Activated CD4-positive, alpha-beta memory T cell treated with anti-CD3 and anti-CD28 coated beads, Interleukin-2, amount 10 ng/mL, durations not matched to agents 7 days and 5 days (primary cell): ENCODE measurements at places on chromosomes 12 and 14.

DNA sequence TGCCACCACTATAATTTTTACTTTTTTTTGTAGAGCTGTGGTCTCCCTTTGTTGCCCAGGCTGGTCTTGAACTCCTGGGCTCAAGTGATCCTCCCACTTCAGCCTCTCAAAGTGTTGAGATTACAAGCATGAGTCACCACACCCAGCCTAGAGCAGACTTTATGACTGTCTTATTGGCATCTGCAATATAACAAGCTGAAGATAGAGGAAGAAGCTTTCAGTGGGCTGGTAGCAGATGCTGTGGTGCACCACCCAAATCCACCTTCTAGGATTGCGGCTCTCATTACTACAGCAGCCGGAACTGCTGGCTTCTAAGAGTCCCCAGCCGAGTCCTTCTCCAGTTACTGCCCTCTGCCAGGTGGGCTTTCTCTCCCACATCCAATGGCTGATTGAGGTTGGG is 7.6 kb upstream of the STK38L start:
- no peak for DNase-seq

DNA sequence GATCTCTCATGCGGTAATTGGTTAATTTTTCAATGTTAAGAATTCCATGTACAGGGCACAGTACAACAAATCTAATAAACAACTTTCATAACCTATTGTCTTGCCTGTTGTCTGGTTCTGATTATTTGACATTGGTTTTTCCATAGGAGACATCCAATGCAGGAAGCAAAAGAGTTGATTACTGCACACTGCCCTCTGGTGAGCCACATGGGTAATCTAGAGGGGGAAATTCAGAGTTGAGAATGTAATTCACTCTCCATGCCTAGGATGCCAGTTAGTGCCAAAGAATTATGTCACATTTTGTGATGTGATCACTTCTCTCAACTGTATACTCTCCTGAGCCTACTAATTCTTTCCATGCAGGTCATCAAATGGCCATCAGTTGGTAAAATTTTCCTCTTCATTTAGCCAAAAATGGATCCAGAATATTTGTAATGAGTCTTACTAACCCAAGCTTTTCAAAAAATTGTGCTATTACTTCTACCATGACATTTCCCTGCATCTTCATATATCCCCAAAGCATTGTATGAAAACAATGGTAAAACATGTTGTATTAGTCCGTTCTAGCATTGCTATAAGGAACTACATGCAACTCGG is 17.7 kb upstream of the CCDC91 start:
- no peak for DNase-seq

DNA sequence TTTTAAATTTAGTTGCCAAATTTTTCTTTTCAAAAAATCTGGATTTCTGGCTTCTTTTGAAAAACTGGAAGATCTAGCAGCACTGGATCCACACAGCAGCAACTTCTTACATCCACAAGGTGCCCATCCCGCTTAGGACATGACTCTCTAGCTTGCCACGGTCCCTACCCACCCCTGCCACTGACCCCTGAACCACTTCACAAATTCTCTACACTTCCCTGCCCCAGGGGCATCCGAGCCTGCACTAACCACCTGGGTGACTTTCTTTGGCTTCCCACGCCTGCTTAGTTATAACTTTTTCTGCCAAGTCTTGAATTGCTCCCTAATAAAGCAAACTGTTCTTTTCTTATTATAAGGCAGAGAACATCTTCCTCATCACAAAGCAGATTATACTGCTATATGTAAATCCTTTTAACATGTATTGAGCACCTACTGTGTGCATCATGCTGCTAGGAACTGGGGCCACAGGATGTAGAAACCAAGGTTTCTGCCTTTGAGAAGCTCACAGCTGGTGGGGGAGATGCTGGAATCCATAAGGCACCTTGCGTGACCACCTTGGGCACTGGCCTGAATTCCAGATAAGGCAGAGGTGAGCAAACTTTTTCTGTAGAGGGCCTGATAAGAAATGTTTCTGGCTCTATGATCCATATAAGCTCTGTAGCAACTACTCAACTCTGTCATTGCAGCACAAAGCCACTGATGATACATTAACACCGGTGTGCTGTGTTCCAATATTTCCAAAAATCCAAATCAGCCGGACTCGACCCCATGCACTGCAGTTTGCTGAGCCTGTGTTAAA is 59.8 kb downstream of the ACTN1 start:
- no peak for DNase-seq

GRCh38 chr12:88753066-88753465 is 172.8 kb upstream of the KITLG start:
- no peak for DNase-seq

GRCh38 chr12:27901959-27902358 is 70.6 kb downstream of the PTHLH start:
- no peak for DNase-seq

GRCh38 chr14:50342221-50343078 is 30.3 kb downstream of the DMAC2L start:
- DNase-seq = no peak

GRCh38 chr12:109288571-109288970 is 20.5 kb downstream of the FOXN4 start:
- no peak for DNase-seq

GRCh38 chr12:71873821-71874220 is 34.3 kb downstream of the TBC1D15 start:
- DNase-seq = no peak

GRCh38 chr12:109900752-109901580 is 892 bp downstream of the TCHP start:
- DNase-seq = no peak

DNA sequence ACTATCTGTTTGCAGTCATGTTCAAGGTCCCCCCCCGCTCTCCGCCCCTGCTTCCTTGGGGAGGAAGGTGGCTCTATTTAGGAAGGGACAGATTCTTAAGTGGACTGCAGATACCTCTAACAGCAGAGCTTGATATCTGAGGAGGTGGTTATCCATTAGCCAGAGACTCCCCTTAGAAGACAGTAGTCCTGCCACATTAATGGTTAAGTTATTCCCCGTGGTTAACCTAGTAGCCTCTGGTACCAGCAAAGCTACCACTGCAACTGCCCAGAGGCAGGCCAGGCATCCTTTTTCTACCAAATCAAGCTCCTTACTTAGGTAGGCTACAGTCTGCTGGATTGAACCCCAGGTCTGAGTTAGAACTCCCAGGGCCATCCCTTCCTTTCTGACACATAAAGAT is 162.1 kb upstream of the AVPR1A start:
- DNase-seq = no peak

DNA sequence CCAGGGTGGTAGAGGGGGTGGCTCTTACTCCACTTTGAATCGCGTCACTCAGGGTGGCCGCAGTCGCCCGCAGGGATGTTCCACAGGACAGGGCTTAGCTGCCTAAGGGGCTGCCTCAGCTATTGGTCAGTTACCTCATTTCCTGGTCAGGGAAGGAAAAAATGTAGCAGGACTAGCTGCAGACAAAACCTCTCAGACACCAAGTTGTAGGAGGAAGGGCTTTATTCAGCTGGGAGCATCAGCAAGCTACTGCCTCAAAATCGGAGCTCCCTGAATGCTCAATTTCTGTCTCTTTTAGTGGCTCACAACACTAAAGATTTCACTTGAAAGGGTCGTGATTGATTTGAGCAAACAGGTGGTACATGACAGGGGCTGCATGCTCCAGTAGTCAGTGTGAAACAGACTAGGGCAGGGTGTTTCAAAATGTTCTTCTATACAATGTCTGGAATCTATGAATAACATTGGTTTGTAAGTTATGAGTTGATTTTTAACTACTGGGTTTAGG is 6.4 kb upstream of the CLEC6A start:
- no peak for DNase-seq

- DNase-seq = no peak
These were observed 10.5 kb upstream of the BTG1 start for GRCh38 chr12:92156139-92156538.

DNA sequence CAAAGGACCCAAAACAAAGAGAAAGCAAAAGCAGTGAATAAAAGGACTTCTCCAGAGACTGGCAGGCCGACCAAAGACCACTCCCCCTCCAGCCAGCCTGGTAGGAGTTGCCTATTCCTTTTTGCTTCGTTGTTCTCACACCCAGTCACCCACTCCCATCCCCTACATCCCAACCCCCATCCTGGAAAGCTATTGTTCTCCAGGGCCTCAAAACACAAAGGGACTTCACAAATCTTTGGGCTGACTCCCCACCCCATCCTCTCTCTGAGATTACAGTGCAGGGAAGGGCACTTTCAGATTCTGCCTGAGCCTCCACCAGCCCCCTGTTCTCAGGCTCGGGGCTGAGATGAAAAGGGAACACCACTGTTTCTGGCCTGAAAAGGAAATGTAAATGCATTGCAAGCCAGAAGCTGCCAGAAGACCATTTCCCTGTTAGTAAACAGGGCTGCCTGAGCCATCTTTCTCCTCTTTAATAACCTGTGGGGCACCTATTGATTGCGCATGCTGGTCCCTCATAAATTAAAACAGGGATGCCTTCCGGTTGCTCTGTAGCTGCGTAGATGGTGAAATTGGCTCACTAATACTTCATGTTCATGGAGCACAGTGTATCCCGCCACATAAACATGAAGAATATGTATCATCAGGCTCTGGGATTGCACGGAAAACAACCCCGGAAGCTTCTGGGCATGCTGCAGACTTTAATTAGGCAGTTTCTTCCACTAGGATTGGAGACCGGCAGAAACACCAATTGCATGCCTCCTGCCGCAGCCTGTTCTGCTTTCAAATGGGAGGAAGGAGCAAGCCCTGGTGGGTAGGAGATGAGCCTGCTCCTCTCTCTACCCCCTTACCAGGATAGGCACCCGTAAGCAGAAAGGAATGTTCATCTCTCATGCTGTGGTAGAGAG is 130.3 kb upstream of the FUT8 start:
- DNase-seq = peak; percentile 46

DNA sequence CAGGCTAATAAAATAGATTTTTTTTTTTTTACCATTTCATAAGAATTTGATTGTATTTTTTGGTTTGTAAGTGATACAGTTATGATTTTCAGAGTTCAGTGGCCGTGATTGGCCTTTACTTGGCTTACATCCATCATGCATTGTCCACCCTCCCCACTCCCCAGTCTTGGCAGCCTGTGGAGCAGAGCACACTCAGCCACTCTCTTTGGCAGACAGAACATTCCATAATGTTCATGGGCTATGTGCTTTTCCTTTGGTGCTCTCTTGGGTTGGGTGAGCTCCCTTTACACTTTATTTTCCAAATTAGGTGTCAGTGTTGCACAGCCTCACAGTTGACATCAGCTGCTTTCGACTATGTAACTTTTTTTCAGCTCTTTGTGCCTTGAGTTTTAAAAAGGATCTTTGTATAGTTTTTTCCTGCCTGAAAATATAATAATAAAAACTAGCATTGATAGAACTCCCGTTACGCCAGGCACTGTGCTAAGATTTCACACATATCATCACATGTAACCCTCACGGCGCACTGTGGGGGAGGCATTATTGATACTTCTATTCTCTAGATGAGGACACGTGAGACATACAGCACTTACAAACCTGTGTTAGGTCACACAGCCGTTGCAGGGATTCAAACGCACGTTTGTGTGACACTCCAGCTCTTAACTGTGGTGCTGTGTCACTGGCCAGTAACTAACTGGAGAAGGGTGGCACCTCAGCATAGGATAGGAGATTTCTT is 21.5 kb downstream of the SUDS3 start:
- DNase-seq = no peak

DNA sequence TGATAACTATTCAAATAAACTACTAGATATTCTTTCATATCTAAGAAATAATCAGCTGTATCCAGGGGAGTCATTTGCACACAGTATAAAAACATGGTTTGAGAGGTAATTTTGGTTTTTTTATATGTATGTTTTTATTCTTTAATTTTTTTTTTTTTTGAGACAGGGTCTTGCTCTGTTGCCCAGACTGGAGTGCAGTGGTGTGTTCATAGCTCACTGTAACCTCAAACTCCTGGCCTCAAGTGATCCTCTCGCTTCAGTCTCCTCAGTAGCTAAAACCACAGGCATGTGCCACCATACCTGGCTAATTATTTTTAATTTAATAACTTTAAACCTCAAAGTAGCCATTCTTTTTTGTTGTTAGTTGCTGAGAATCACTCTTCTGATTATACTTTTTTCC is 1.8 kb downstream of the PRORP start:
- DNase-seq = no peak

DNA sequence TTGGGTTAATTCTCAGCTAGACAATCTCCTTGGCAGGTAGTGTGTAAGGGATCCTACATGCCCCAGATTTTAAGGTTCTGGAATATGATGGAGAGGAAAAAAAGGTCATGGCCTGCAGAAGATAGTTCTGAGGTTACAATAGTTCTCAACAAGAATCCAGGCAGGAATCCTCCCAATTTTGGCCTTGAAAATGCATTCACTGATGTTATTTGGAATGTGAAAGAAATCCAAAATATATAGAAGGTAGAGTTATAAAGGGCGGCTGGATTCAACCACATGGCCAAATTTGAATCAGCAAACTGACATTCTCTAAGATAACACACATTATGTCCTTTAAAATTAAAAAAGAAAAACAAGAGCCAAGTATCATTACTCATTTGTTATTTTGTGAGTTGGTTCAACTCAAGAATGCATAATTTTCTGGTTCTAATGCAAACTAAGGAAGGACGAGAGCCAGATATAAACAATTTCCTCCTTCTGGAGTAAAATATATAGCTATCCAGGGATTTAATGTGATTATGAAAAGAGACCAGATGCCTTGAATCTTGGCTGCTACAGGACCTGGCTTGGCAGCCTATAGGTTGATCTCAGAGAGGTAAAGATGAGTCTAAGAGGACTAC is 177.0 kb upstream of the G2E3 start:
- no peak for DNase-seq
